Activated T-cell treated with anti-CD3 and anti-CD28 coated beads, Interleukin-2, amount 50 U/mL, for 72 hours (primary cell): ENCODE measurements at places on chromosomes 2 and 18. TPM values are rescaled to one million over a fixed set of nuclear protein-coding genes. Genes with fewer than 3 reads are reported as not detected.

Gene SP5
- 1.4 TPM for total RNA-seq

- DNase-seq, result no peak
These were observed 10.8 kb upstream of the ECEL1 start for GRCh38 chr2:232498452-232498851.

Gene MCM6
- 237 TPM for total RNA-seq

DNA sequence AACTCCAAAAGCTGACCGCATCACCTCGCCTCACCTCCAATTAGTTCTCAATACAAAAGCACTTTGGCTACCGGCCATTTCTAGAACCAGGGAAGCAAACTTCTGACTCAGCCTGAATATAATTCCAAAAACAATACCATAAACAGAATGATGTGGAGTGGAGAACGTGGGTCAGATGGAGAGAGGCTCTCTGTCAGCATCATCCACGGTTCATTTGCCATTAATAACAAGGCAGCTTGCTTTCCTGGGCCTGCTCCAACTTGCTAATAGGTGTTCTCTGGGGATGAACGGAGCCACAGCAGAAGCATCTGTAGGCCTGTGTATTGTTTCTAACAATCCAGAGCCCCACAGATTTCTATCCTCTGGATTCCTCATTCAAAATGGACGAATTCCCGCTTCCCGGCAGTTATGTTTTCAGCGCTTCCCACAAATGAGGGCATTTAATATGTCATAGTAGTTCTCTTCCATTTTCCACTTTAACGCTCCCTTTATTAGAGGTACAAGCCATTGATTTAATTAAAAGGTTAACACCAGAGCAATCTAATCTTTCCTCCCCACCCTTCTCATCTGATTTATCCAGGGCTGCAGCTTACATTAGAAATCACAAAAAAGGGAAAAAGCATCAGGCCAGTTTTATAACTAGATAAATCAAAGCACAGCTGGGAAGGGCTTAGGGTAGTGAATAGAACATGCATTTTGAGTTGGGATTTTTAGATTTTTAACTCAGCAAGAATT lies 23.2 kb upstream of the CNTNAP5 start:
- no peak for DNase-seq

- no peak for DNase-seq
These were observed 809.2 kb downstream of the CNTNAP5 start for GRCh38 chr2:124834331-124834730.

Gene KIAA2012
- not detected for total RNA-seq

DNA sequence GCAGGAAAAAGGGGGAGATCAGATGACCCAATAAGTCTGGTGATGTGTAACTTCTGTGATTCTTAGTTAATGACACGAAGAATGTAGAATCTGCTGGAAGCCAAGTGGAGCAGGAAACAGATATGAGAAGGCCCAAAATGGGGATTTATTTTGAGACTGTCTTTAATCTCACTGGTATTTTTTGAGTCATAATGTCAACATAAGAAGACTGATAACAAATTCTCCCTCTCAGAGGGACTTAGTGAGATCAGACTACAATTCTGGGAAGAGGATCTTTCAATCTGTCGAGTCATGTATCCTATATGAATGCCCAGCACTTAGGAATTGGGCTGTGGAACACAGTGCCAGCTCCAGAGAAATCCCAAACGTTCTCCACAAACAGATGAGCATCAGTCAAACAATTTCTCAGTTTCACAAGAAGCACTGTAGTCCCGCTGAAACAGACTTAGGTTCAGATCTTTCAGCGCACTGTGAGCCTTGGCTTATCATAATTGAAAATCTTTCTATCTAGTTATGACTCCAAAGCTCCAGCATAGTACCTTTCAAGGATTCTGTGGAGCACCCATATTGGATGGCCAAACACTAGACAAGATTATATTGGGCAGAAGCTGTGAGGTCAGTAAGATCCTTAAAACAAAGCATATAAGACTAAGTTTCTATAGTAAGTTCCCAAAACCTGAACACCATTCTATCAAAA lies 738.2 kb downstream of the LRP1B start:
- DNase-seq, result no peak

DNA sequence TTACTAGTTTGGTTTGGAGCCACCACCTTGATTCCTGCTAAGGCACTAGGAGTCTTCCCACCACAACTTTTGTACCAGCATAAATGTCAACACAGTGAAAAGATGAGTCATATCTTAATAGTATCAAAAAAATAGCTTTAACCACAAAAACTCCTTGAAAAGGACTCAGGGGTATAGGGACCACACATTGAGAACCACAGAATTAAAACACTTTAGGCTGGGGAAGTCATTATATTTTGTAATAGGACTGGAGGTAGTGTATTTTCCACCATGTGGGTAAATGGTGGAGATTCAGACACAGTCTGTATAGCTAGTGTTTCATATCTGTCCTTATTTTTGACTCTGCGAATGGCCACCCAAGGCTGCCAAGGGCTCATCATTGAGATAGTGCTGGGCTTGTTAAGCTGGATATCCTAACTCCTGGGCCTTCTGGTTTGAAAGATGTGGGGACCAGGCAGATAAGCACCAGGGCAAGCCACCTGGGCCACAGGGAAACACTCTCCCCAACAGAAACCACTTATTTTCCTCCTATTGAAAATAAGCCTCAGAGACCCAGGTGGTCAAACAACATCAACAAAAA lies 19.1 kb upstream of the FHL2 start:
- DNase-seq, result no peak

- no peak for DNase-seq
These were observed 155.7 kb downstream of the CELF4 start for GRCh38 chr18:37409878-37410277.

DNA sequence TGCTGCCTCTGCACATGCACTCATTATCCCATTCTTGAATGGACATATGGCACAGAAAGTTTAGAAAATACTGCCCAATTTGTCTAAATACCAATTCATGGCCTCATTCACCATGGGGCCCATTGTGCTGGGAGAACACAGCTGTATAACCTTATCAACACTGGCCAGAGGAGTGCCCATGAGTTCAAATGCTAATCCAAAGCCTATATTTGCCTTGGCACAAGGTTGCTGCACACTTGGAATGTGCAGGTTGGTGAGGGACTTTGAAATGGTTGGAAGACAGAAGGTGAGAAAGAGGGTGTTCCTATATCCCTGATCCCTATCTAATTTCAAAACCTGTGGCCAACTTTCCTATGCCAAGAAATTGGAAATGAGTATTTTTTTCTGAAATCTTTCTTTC lies 693.9 kb upstream of the ID2 start:
- no peak for DNase-seq

DNA sequence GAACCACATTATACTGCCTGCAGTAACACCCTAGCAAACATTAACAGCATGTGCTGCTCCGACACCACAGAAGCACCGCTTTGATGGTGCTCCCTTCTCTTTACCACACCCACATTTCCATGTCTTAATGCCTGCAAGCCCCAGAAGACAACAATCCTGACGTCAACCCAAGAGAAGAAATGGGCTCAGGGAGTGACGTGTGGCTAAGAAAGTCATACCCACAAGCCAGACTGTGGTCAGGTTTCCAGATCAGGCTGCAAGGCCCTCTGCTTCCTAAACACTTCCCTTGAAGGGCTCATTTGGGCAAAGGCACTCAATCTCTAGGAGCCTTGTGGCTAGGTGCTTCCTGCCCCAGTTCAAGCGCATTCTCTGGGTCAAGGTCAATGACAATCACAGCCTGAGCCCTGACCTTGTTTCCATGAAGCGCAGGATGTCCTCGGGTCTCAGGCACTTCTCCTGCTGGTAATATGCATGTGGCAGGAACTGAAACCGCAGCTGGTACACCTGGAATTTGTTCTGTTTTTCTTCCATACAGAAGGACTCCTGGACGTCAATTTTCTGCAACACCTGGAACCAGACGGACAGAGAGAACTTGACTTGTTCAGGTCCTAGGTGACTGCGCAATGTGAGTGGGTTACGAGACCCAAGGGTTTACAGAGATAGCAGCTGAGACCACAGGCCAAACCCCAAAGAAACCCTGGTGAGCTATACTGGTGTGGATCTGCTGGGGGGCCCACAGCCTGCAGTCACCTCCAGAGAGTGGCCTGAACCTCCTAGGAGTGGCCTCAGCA lies 67.2 kb downstream of the POLR1A start:
- DNase-seq, result peak; percentile 80

Gene SLC5A7
- total RNA-seq, result not detected

GRCh38 chr18:45733535-45733934 lies 9.6 kb downstream of the SLC14A1 start:
- DNase-seq, result no peak

DNA sequence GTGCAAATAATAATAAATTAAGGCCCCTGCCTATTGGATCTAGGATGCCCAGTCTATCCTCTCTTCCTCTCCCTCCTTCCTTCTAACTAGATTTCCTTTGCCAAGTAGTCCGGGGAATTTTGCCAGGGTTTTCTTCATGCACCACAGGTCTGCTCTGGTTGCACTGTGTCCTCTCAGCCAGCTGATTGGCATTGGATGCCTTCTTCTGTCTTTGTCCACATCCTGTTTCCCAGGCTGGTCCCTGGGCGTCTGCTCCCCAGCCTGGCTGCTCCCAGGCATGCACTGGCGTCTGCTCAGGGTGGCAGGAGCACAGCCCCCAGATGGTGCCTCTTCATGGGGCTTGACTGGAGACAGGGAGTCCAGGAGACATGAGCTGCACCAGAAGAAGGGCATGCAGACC lies 66.4 kb downstream of the GALR1 start:
- DNase-seq, result no peak

DNA sequence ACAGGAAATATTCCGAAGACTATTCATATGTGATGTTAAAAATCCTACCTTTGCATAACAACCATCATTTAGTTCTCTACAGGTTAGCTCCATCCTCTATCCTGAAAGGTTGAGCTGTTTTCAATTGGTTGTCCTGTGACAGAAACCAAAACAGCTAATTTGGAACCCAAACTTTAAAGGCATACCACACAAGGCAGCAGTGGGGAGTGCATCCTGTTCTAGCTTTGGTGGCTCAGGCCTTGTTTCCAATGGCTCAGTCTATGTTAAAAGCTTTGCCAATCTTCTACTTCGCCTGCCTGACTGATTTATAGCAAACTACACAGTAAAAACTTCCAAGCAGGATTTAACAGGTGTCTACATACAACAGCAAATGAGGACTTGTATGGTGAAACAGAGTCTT lies 3.2 kb downstream of the CD226 start:
- DNase-seq, result peak; percentile 41

DNA sequence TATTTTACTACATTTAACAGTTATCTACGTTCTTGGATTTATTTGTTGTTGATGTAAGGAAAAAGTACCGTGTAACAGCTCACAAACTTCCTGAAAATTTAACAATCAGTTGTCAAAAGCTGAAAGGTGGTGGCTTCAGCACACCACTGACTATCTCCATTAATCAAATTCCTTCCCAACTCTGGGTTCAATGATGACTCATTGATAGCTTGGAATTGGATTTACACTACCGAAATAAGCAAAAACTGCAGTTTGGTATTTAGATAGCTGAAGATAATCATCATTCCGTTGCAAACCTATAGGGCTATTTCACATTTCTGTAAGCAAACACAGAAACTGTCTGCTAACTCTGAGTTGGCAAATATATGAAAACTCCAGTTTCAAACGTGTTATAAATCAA lies 322.3 kb upstream of the TFPI start:
- DNase-seq, result no peak

DNA sequence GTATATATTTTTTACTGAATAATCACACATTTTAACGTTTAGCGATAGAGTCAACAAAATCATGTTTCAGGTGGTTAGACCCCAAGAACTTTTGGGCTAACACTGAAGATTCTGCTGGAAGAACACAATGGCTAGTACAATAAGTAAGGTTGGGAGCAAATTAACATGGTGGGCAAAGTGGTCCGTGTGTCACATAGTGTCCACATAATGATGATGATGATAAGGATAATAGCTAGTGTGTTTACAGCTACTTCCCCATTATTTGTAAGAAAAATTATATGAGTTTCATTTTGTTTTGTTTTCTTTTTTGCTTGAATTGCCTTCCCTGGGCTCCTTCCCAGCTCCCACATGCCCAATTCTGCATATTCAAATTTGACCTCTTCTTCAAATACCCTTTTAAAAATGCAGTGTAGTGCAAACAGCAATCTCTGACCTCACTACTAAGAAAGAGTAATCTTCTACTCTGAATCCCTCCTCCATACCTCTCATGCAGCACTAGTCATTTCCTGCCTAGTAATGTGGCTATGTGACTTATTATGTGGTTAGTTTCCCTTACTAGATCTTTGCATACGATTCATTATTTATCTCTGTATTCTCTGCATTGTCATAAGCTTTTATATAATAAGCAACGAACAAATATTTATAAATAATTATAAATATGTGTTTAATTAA lies 16.9 kb upstream of the VPS54 start:
- peak; percentile 35 for DNase-seq

GRCh38 chr2:83196225-83196624 lies 1262.9 kb downstream of the SUCLG1 start:
- DNase-seq, result no peak

Gene KIF5C
- total RNA-seq, result 29.1 TPM

Gene ESPNL
- 0.07 TPM for total RNA-seq

- DNase-seq, result peak; percentile 68
These were observed at the start of gene CASP8 for GRCh38 chr2:201260302-201260800. Gene CASP8 (plus strand): TSS chr2:201260536. CDS start chr2:201266487, 5,951 bp downstream.

Gene TUBA4B
- total RNA-seq, result not detected

GRCh38 chr2:65511306-65511705 lies 78.9 kb upstream of the SPRED2 start:
- no peak for DNase-seq

DNA sequence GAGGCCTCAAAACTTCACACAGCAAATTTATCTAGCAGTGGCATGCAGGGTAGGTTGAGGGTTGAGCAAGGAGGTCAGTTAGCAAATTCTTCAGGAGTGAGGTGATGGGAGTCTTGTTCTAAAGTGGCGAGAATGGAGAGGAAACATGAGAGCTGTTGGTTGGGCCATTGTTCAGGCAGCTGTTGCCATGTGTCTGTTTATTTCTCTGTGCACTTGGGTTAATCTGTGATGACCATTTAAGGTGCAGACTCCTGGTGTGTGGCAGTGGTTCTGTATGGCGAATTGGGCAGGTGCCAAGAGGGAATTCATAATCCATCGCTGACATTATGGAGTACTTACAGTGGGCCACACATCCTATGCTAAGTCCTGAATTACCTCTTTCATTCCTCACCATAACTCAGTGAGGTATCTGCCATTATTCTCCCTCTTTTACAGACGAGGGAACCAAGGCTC lies 30.4 kb downstream of the TMEM178A start:
- no peak for DNase-seq

Gene KATNAL2
- 1.7 TPM for total RNA-seq

DNA sequence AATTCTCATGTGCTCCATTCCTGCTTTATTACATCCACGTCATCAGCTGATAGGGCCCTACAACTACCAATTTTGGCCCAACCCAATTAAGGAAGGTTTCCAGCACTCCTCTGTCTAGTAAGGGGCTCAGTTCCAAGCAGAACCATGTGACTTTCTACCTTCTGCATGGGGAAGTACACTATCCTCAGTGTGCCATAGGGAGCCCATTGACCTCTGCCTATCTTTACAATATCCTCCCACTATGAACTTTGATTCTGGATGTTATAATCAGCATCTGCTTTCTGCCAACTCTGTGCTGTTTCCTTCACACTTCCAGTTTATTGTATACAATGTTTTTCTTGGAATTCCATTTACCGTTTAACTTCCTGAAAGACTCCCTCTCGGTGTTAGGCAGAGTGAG lies 53.9 kb upstream of the GCFC2 start:
- no peak for DNase-seq
